ENCODE measurements at places on chromosomes 6 and 20.

- no peak for DNase-seq
Measured at GRCh38 chr6:31597006-31597405, 4.2 kb upstream of the NCR3 start.

DNA sequence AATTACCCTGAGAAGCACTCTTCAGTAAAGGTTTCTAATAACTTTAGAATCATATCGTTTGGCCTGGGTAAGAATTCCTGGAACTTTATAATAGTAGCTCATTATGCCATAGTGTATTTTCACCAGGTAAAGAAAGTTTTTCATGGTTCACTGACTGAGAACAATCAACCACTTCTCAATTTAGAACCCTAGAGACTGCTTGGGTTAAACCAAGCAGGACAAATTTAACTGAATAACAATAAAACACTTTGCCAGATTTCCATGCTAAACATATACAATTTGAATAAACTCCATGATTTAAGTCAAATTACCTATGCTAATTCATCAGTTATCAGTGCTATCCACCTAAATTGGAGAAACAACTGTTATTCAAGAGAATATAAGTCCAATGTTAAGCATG lies 99.4 kb downstream of the PLG start:
- DNase-seq, result no peak

- peak; percentile 60 for DNase-seq
Measured at GRCh38 chr6:43951063-43951755, 176.0 kb downstream of the MRPL14 start.

DNA sequence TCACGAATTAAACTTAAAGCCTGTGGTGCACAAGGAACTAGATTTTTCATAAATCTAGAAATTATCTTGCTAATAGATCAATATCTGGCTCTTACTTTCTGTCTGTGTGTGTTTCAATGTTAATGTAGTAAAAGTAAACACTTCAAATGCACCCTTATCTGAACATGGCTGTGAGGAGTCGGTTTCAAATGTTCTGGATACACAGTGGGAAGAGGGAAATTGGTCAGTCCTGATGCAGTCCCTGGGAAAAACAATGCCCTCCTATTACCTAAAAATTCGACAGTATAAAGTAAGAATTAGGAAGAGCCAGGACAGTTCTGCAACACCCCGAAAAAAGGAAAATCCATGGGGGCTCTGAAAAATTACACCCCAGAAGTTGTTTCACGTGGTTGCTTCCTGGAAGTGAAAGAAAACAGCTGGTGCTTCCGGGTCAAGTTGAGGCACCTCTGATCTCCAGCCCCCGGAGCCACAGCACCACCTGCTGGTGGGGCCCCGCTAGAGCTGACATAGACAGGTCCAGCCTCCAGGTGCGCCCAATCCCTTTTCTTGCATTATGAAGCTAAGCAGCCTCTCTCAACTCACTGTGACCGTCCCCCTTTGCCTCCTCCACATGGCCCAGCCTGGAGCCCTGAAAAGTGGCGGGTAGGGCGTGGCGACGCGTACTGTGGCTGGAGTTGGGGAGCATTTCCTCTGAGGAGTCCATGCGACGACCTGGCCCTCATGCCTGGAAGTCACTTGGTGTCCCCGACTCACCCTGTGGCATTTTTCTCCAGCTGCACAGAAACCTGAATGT lies 8.3 kb downstream of the SEMG2 start:
- DNase-seq, result no peak

GRCh38 chr20:53226826-53227225 lies 254.7 kb downstream of the TSHZ2 start:
- DNase-seq, result no peak

- no peak for DNase-seq
Measured at GRCh38 chr6:103799971-103800670, 1059.6 kb downstream of the HACE1 start.

DNA sequence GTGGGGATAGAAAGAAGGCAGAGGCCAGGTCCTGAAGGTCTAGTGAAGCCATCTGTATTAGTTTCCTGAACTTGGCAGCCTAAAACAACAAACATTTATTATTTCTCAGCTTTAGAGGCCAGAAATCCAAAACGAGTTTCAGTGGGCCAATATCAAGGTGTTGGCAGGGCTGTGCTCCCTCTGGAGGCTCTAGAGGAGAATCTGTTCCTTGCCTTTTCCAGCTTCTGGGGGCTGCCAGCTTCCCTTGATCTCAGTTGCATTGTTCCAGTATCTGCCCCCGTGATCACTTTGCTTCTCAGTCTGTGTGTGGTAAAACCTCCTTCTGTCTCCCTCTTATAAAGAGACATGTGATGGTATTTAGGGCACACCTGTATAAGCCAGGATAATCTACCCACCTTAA lies 82.4 kb downstream of the MAFB start:
- no peak for DNase-seq

DNA sequence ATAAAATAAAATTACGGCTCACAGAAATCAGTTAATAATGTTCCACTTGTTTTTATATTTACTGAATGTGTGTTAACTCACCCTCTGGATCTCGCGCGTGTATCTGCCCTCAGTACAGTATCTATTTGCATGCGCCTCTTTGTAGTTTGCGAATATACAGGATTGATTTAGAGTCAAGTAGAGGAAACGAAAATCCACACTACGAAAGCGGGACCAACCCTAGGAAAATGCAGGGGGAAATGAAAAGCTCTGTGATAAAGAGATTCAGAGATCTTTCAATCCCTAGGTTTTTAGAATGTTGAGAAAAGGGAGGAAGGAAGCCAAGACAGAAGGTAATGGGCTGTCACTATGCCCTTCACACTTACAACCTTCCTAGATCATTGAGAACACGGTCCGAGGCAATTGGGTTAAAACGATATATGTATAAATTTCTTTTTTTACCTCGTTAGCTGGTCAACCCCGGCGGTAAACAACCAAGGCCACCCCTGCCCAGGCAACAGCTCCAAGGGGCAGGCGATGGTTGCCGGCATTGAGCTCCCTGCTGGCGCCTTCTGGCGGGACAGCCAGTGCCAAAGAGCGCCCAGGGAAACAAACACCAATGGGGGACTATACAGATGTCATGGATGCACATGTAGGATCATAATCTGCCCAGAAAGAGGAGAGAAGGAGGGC lies 792 bp upstream of the FUT9 start:
- DNase-seq, result peak; percentile 36

DNA sequence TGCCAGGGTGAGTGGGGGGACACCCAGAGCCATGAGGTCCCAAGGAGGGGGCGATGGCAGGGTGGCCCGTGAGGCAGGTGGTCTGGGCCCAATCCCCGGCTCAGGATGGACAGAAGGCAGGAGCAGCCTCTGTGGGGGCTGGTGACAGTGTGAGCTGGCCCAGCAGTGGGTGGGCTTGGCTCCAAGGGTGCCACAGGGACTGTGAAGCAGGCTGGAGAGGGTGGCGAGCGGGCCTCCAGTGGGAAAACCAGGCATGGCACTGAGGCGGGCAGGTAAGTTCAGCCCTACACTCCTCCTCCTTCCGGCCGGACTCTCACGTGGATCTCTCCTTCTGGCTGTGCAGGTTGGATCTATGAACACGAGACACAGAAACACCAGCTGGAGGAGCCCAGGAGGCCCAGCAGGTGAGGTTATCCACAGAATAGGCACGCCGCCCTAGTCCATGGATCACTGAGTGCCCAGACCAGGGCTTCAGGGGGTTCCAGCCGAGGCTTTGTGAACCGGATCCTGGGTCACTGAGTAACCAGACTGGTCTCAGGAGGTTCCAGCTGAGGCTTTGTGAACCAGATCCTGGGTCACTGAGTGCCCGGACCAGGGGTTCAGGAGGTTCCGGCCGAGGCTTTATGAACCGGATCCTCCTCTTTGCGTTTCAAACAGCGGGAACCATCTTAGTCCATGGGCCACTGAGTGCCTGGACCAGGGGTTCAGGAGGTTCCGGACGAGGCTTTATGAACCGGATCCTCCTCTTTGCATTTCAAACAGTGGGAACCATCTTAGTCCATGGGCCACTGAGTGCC lies 76.4 kb upstream of the BHLHE23 start:
- no peak for DNase-seq

GRCh38 chr6:34098045-34098936 lies 47.6 kb downstream of the GRM4 start:
- DNase-seq, result no peak

GRCh38 chr6:111474771-111475170 lies 8.2 kb downstream of the REV3L start:
- DNase-seq, result no peak

GRCh38 chr6:16345449-16346330 lies 107.3 kb downstream of the GMPR start:
- no peak for DNase-seq

DNA sequence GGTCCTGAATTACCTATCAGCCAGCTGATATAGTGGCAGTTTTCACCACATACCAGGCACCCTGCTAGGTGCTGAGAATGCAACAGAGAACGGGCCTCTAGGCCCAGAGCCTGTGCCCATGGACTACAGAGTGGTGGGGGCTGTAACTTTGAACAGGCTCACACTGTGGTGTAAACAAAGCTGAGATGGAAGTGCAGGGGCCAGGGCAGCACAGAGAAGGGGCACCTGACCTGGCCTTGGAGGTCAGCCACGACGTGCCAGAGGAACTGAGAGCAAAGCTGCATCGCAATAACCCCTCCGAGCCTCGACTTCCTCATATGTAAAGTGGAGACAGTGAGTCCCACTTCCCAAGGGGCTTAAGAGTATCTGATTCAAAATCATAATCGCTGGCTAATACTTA lies 105.8 kb downstream of the MAFB start:
- no peak for DNase-seq

DNA sequence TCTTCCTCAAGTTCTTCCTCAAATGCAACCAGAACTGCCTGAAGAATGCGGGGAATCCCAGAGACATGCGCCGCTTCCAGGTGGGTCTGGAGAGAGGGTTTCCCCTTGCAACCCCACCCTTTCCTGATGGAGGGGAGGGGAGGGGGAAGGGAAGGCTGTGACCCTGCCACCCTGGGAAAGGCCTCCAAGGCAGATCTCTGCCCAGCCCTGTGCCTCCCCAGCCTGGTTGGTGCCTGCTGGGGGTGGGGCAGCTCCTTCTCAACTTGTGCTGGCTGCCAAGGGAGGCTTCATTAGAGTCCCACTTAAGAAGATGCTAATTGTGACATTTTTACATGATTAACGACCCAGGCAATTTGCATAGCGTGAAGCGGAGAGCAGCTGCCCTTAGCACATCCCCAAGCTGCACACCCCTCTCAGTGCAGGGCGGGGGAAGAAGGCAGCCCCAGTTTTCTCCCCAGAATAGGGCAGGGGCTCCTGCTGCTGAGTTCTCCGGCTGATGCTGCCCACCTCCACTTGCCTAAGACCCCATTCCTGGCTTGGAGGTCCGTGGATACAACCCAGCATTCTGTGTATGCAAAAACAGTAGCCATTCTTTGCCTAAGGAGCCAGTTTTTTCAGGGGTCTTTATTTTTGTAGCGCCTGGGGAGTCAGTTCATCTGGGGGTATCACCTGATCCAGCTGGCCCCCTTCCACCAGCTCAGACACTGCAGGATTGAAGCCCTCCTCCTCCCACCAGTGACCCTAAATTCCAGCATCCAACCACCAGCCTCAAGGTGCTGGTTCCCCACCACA lies 51.7 kb downstream of the CPXM1 start:
- no peak for DNase-seq

DNA sequence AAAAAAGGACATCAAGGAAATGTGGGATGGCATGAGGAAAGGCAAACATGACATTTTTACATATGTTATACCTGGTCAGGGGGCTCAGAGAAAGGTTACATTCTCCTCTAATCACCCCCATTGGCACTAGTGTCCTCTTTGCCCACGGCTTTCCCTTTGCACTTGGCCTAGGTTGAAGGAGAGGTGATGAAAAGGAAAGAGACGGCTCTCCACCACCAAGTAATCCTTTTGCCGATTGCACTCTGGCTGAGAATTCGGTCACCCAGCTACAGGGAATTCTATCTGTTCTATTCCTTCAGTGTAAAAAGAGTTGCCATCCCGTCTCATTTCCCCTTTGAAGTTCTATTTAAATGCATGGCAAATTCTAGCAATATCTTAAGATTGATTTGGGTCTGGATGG lies 10.4 kb downstream of the VGLL2 start:
- DNase-seq, result no peak

DNA sequence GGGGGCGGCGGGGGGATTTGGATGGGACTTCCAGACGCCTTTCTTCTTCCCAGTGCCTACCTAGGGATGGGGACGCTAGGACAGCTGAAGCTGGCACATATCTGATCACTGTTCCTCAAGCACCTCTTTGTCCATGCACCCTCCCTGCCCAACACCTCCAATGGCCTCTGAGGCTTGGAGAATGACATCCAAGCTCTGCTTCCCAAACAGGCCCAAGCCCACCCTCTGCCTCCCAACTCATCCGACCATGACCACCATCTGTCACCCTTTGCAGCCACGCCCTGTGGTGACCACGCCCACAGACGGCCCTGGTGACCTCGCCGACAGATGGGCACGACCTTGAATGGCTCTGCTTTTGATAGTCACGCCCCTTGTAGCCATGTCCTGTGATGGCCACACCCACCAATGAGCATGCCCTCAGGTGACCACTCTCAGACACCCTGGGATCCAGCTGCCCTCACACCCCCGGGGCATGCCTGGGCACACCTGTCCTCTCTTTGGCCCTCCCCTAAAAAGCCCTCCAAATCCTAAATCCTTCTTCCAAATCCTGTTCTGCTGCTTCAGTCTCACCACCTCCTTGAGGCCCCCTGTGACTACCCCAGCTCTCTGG lies 51.0 kb downstream of the SSR1 start:
- DNase-seq, result no peak

- no peak for DNase-seq
Measured at GRCh38 chr6:93176070-93176469, 243.3 kb downstream of the EPHA7 start.

DNA sequence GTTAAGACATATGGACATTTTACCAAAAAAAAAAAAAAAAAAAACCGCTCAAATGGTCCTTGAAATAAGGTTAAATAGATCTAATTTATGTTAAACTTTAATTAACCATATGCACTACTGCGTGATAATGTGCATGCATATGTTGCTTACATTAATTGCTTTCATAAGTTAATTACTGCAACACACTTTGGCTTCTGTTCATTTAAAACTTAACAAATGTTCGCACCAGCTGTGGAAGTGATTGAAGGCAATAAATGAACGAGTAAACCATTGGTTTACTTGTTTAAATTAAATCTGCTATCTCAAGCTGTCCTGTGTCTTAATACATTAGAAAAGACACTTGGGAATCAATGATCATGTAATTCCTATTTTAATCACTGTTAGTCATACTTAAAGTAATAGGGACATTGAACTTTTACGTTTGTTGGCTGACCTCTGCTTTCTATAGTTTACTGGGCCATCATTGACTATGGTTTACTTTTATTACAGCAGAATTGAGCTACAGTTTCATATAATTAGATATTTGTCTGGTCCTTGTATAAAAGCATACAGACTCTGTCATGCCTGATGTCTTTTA lies 294.7 kb downstream of the KHDC1L start:
- no peak for DNase-seq

GRCh38 chr6:95387845-95388244 lies 189.5 kb upstream of the MANEA start:
- DNase-seq, result no peak

GRCh38 chr20:40895182-40895581 lies 133.4 kb upstream of the TOP1 start:
- DNase-seq, result peak; percentile 20

DNA sequence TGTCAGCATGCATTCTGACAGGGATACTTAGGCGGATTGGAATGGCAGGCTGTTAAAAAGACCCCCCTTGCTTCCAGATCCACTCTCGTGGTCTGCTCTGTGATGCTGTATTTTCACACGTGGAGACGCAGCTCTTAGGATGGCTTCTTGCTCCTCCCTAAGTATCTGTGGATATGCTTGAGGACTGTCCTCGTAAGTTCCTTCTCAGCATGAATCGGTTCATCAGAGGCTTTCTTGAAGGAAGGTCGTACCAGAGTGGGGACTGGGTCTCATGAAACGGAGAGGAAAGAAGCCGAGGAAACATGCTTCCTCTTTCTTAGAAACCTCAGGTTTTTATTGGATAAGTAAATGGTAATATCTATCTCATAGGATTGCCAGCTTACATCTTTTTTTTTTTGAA lies 220.4 kb downstream of the FARS2 start:
- no peak for DNase-seq

Data from left kidney (tissue), 8 donors.